ENCODE measurements at places on chromosomes 7 and 10.

GRCh38 chr10:100653238-100653956 is 92.0 kb upstream of the PAX2 start:
- DNase-seq = no peak

DNA sequence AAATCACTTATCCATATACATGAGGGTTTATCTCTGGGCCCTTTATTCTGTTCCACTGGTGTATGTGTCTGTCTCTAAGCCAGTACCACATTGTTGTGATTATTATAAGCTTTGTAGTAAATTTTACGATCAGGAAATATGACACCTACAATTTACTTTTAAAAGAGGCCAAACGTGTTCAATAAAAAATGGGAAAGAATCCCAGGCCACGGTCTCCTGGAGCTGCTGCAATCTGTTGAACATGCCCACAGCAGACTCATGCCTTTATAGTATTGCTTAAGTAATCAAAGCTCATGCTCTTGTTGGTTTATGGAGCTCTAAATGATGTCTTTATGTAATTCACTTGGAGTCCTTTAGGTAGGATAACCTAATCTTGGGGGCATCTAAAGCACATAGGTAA is 273.0 kb downstream of the ZMYND11 start:
- no peak for DNase-seq

DNA sequence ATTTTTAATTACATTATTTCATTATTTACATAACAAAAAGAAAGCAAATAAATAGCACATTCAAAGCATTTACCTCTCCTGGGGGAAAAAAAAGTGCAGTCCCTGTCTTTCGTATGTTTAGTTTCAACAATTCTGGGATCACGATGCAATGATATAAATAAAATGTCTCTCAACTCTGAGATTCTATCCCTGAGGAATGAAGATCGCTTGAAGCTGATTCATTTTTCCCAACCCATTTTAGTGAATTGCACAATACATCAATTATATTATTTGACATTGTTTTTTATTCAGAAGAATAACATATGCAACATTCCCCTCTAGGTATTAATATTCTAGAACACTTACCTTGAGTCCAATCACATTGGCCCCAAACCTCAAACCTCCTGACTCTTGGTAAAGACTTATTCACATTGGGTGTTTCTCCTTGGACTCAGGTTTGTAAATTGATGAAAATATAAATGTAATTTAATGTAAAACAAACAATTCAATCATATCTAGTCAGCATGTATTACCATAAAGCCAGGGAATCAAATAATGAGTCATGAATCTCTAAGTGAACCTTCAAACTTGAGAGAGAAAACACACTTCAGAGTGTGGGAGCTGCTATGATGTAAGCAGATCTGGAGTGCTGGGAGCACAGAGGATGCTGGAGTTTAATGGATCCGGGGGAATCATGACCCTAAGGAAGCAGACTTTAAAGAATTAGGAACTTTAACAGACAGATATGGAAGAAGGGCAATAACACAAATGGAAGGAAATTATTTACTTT is 5.3 kb upstream of the SCIN start:
- no peak for DNase-seq

GRCh38 chr7:4791101-4791737 is 15.8 kb downstream of the AP5Z1 start:
- peak; percentile 54 for DNase-seq

DNA sequence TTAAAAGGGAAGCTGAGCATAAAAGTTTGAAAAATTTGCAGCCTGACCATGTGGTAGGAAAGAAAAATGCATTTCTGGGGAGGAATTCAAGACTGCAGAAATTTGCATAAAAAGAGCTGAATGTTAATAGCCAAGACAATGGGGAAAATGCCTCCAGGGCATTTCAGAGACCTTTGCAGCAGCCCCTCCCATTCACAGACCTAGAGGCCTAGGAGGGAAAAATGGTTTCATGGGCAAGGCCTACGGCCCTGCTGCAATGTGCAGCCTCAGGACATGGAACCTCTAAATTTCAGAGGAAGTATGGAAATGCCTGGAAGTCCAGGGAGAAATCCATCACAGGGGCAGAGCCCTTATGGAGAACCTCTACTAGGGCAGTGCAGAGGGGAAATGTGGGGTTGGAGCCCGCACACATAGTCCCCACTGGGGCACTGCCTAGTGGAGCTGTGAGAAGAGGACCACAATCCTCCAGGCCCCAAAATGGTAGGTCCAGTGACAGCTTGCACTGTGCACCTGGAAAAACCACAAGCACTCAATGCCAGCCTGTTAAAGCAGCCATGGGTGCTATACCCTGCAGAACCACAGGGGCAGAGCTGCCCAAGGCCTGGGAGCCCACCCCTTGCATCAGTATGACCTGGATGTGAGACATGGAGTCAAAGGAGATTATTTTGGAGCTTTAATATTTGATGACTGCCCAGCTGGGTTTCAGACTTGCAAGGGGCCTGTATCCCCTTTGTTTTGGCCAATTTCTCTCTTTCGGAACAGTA is 243.8 kb downstream of the DNAJB9 start:
- no peak for DNase-seq

DNA sequence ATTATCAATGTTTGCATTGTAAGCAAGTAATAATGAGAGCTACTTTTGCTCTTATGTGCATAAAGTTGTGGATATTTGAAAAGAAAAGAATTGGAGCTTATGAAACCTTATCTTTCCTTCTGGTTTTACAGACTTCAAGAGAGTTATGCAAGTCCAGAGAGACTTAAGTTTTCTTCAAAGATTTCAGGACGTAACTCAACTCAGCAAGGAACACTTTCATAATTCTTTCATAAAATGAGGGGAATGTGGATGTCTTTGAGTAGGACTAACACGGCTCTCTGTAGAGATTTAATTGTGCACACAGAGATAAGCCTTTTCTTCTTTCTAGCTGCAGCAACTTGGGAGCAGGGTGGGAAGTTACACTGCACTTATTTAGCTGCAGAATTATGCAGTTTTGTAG is 97.5 kb downstream of the DNAJB9 start:
- DNase-seq = no peak

- no peak for DNase-seq
Measured at GRCh38 chr7:1029637-1030443, 14.5 kb upstream of the GPR146 start.

DNA sequence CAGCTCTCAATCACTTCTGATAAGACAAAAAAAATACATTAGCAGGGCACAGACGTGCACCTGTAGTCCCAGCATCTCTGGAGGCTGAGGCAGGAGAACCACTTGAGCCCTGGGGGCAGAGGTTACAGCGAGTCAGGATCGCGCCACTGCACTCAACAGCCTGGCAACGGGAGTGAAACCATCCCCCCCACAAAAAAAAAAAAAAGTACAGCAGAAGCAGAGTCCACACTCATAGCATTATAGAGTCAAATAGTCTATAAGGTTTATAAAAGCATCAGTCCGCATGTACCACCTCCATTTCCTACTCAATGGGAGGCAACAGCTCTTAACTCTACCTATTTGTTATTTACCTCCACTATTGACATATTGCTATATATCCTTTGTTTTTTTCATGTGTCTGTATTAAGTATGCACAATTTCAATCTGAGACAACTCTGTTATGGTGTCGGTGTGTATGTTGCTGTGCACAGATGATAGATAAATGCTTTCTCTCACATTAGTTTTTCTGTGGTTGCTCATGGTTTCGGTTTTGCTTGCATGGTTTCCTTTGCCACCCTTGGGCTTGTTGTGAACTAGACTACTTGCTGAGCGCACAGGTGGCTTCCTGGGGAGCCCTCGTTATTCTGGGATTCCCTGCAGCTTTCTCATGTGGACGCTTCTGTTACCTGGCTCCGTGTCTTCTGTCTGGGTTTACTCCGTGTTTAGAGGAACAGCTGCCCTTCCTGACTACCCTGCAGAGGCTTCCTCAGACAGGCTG is 40.4 kb downstream of the PROSER2 start:
- peak; percentile 73 for DNase-seq

DNA sequence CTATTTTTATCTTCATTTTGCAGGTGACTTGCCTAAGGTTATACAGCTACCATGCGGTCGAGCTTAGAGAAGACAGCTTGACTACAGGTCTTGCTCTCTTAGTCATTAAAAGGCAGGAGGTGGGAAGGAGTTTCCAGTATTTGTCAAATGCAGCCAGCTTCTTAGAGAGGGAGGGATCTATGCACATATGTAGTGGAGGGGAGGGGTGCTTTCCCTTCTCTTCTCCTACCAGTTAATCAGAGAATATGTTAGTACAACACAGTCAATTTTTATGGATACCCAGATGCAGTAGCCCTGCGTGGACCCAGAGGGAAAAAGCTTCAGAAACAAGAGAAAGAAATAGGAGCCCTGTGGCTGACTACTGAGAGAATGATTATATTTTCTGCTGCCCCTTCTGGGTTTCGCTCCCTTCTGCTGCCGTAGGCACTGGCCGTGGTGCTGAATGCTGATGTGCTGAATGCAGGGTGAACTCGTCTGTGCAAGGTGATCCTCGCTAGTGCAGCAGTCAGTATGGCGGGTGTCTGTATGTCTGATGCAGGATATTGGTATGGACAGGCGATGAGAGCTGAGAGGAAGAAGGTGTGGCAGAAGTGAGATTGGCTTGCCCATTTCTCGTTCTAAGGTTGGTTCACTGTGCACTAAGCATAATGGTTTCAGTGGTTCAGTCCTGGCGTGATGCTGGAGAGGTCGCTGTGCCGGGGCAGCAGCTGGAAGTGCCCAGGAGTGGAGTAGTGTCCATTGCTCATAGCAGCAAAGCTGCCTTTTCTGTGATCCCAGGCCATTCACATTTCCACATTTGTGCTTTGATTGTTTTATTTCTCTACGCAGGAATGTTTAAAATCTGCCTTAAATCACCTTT is 189.2 kb upstream of the PODXL start:
- no peak for DNase-seq

Data from natural killer cell treated with Interleukin-12 subunit alpha and Interleukin-12 subunit beta and Interleukin-15 and Interleukin-18, amount 100 ng/mL, for 72 hours (primary cell).